ENCODE measurements at places on chromosomes 4 and X.

DNA sequence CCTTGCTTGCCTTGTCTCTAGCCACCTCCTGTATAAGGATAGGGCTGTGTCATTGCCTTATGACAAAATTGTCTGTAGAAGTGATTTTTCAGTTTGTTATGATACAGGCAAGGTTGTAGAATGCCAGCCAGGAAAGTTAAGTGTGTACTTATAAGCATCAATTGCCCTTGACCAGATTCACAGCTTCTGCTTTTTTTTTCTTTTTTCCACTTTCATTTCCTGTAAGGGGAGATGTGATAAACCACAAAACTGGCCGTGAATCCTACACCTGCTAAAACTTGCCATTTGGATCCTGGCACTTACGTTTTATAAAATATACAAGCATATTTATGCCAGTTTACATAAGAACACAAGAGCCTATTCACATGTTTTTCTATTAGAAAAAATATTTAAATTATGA lies 35.0 kb upstream of the BMPR1B start:
- no peak for DNase-seq

DNA sequence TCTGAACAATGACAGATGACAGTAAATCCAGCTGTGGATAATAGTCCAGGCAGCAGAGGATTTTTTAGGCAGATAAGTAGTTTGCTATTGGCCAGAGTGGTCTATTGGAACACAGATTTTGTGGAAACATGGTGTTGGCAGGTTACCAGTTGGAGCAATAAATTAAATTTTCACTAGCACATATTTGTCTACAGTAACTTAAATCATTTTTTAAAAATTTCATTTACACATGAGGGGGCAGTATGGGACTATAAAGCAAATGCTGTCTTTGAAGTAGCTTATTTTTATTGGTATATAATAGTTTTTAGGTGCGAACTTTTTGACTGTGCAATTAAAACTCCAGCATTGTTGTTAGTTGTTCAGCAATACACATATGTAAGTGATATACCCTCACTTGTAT lies 289.8 kb downstream of the ARHGAP10 start:
- no peak for DNase-seq

DNA sequence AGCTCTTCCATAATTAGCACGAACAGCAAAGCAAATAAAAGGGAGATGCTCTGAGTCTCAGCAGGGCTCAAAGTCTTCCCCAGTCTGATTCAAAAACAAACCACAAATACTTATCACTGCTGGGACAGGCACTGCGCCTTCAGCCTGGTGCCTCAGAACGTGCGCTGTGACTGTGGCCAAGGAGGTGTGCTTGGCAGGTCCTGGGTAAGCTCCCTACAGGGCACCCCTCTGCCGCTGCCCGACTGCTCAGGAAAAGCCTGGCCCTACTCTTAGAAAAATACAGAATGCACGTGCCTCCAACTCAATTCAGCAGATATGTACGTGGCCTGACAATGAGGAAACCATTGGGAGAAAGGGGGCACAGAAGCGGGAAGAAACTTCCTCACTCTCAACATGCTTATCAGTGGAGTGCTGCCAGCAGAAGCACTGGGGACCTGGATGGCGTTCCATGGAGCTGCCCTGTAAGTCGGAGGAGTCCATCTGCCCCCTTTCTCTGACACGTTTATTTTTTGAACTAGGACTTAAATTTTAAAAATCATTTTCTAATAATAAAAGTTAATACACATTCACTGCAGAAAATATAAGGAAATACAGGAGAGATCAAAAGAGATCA lies 86.8 kb downstream of the GATB start:
- no peak for DNase-seq

DNA sequence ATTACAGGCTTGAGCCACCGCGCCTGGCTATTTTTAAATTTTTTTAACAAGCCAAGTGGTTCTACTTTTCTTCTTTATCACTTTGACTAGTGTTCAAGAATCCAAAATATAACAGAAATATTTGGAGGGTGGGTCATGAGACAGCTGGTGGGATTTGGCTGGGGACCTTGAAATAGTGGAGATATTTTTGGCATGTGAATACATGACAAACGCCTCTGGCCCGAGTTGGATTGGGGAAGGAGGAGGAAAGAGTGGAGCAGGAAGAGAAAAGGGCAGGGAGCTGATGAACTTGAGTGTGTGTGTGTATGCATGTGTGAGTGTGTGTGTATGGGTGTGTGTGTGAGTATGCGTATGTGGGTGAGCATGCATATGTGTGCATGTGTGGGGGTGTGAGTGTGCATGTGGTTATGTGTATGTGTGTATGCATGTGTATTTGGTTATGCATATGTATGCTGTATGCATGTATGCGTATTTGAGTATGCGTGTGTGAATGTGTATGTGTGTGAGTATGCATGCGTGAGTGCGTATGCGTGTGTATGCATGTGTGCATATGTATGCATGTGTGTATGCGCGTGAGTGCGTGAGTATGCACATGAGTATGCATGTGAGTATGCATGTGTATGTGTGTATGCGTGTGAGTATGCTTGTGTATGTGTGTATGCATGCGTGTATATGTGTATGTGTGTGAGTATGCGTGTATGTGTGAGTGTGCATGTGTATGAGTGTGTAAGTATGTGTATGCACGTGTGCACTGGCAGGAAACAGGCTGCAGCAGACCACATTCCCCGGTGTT lies 49.6 kb downstream of the JADE1 start:
- DNase-seq = peak; percentile 55

DNA sequence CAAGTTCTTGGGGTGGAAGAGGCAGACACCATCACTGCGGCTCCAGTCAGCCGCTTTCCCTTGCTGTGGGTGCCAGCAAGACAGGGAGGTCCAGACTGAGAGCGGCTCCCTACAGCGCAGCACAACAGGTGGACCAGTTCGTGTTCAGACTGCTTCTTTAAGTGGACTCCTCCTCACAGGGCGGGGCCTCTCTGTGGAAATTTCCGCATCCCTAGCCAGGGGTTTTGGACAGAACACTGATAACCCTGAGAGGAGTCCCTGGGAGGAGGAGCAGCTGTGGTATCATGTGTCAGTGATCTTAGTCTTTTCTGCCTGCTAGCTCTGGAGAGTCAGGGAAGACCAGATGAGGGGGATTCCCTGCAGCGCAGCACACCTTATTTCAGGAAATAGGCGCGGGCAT lies 48.5 kb downstream of the MAGEC2 start:
- DNase-seq = no peak

GRCh38 chrX:154890990-154891639 lies 5.0 kb downstream of the F8A1 start:
- DNase-seq = no peak

DNA sequence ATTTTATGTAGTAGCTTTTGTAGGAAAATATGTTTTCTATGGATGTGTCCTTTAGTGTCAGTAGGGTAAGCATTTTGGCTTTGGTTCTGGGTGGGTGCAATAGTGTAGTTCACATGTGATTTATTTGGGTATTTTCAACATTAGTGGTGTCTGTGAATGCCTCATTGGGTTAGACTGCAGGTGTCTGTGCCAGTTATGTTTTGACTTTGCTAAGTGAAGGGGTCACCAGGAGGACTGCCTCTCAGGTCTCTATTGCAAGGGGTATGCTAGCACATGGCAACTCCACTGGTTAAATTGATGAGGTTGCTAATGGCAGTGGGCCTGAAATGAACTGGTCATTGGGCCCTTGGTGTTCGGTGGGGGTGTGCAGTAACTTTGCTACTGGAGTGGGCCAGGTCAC lies 467.1 kb downstream of the NAF1 start:
- no peak for DNase-seq

DNA sequence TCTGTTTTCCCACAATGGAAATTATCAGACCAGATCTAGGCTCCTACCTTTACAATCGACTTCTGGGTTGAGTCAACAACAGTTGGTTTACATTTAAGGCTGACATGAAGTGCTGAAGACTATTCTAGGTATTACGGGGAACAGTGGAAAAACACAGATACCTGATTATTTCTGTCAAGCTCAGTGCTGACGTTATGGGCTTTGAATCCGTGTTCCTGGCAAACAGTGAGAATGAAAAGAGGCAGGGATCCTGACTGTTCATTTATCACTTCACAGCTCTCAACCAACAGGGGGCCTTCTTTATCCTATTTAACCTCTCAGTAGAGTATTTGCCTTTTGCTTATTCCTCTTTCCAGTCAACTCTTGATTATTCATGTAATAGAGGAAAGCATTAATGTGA lies 43.1 kb downstream of the TMEM164 start:
- DNase-seq = no peak

- DNase-seq = peak; percentile 44
These were observed 2.8 kb upstream of the TLR8 start for GRCh38 chrX:12903646-12904045.

GRCh38 chrX:40035726-40036125 lies 62.0 kb downstream of the BCOR start:
- DNase-seq = no peak

- no peak for DNase-seq
These were observed 562.1 kb downstream of the TMA16 start for GRCh38 chr4:164056426-164057142.

DNA sequence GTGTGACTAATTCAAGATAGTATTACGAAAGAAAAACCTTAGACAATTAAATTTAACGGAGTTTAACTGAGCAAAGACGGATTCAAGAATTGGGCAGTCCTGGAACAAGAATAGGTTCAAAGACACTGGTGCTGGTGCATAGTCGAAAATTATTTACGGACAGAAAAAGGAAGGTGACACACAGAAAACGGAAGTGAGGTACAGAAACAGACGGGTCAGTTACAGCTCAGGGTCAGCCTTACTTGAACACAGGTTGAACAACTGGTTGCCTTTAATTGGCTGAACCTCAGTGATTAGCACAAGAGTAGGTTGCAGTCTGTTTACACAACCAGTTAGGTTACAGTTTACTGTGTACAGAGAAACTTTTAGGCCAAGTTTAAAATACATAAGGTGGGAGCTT lies 31.5 kb downstream of the KLHL8 start:
- no peak for DNase-seq

DNA sequence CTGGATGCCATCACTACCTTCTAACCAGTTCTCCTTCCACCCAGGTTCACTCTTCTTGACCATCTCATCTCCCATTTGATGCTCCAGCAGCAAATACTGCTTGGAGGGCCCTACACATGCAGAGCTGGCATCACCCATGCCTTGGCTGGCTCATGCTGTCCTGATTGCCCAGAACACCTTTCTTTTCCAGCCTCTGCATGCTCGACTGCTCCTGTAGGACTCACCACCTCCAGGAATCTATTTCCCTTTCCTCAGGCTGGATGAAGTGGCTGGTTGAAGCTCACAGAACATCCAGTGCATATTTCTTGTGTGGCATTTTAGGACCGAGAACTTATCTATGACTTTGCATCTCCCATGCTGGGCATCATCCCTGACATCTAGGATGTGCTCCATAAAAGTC lies 148.3 kb downstream of the CPEB2 start:
- DNase-seq = no peak

- no peak for DNase-seq
These were observed 390.3 kb downstream of the SH2D1A start for GRCh38 chrX:124736553-124737270.

DNA sequence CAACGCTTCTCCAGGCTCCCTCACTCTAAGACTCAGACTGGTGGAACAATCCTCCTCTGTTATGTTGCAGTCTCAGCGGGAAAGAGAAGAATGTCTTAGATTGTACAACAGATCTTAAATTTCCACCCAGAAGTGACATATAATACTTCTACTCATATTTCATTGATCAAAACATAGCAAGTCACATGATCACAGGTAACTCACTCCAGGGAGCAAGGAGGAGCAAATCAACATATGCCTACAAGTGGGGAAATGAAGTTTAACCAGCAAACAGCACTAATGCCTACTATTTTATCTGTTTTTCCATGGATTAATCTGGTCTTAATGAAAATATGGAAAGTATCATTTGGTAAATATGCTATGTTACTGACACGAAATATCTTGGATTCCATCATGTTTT lies 819.8 kb downstream of the CCSER1 start:
- DNase-seq = no peak

GRCh38 chr4:155342142-155342541 lies 34.6 kb downstream of the MAP9 start:
- DNase-seq = peak; percentile 36

DNA sequence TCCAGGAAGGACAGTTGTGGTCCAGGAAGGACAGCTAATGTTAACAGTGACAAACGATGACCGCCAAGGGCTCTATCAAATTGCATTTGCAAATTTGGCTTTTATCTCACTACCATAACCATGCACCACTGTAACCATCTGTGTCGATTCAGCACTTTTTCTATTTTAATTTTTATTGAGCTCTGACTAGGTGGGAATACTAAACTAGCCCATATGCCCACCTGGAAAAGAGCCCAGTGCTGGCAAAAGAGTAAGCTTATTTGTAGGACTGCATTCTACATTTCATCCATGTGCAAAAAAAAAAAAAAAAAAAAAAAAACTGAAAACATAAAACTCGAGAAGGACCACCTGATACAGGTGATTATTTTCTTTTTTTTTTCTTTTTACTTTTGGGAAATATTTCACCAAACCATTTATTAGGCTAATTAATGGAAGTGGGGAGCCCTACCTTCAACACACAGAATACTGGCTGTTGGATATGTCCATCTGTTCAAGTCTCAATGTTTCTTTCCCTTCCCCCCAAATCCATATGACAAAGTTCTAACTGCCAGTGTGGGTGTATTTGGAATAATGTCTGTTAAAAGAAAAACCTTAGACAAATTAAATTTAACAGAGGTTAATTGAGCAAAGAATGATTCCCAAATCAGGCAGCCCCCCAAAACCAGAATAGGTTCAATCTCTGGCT lies 99.5 kb upstream of the MXRA5 start:
- no peak for DNase-seq

- DNase-seq = peak; percentile 61
These were observed 8.8 kb upstream of the MGST2 start for GRCh38 chr4:139656614-139657486.

GRCh38 chr4:36128689-36129088 lies 115.6 kb downstream of the ARAP2 start:
- DNase-seq = no peak

- peak; percentile 70 for DNase-seq
These were observed 186.5 kb downstream of the MSL3 start for GRCh38 chrX:11944501-11944900.
